ENCODE measurements at places on chromosomes 7 and 10.

DNA sequence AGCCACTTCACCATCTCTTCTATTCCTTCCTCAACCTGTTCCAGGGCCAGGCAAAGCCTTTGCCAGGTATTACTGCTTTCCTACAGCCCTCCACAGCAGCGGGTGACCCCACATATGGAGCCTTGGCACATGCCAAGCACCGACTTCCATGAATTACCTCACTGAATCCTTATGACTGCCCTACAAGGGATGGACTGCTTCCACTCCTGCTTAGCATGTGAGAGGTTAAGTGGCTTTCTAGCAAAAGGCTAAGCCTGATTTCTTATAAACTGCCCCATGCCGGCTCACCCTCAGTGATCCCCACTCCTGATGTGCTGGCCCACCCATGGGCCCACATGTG, 44.0 kb upstream of the PDLIM1 start:
- no peak for DNase-seq

DNA sequence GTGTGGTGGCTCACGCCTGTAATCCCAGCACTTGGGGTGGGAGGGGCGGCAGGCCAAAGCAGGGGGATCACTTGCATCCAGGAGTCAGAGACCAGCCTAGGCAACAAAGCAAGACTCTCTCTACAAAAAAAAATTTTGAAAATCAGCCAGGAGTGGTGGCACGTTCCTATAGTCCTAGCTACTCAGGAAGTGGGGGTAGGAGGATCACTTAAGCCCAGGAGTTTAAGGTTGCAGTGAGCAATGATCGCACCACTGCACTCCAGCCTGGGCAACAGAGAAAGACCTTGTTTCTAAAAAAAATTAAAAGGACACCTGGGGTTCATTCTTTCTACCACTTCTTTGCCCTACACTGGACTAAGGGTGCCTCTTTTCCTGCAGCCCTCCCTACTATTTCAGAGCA, 15.1 kb downstream of the WAPL start:
- DNase-seq = no peak

DNA sequence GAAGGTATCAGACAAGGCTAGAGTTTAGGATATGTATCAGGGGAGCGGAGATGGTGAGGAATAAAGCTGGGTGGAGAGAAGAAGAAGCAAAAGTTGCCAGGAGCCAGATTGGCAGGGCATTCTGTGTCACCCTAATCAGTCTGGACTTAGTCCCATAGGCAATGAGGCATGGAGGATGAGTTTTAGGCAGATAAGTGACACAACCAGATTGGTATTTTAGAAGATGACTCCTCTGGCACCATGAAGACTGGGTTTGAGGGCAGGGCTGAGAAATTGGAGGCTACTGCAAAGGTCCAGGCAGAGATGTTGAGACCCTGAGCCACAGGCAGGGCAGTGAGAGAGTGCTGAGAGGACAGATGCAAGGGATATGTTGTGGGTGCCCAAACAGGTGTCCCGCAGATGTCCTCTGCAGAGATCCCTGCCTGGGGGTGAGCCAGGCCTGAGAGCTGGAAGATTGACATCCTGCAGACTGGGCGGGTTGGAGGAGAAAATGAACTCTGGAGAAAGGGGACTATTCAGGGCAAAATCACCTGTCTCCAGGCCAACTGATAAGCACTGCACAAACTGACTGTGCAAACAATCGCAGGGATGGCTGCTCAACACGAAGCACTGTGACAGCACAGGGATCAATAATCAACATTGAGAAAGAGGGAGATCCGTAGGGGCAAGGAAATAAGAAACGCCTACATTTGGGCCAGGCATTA, 11.9 kb upstream of the HABP2 start:
- DNase-seq = no peak

DNA sequence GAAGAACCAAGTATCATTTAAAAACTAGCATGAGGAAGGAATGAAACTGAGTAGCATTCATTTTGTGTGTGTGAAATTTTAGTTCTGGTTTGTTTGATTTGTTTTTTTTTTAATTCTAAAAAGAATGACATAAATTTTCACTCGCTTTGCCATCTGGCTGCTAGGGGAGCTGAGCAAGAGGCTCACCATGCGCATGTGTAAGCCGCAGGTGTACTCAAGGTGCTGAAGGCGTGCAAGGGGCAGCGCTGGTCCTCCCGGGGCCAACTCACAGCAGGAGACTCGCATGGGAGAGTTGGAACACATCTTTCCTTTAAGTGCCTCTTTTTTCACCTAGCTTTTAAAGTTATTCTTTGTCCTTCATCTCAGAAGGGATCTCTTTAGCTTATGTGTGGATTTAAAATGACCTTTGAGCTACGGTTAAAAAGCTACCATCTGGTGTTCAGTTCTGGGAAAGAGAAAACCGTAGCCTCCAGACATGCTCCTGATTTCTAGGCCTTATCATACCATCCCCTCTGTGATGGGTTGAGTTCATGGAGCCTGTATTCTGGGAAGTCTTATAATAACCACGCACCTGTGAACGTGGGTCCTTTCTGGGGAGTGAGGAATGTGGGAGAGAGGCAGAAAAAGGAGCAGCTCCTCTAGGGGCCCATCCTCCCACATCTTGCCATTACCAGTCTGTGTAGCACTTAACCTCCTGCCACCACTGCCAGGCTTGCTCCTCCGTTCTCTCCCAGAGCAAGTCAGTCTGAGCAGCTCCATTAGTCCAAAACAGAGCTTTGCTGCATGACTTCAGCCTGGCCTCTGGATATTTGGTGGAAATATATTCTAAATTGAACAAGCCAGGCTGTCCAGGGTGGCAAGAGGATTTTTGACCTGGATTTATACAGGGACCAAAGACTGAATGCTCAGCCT, 61.9 kb downstream of the KLHDC10 start:
- no peak for DNase-seq

DNA sequence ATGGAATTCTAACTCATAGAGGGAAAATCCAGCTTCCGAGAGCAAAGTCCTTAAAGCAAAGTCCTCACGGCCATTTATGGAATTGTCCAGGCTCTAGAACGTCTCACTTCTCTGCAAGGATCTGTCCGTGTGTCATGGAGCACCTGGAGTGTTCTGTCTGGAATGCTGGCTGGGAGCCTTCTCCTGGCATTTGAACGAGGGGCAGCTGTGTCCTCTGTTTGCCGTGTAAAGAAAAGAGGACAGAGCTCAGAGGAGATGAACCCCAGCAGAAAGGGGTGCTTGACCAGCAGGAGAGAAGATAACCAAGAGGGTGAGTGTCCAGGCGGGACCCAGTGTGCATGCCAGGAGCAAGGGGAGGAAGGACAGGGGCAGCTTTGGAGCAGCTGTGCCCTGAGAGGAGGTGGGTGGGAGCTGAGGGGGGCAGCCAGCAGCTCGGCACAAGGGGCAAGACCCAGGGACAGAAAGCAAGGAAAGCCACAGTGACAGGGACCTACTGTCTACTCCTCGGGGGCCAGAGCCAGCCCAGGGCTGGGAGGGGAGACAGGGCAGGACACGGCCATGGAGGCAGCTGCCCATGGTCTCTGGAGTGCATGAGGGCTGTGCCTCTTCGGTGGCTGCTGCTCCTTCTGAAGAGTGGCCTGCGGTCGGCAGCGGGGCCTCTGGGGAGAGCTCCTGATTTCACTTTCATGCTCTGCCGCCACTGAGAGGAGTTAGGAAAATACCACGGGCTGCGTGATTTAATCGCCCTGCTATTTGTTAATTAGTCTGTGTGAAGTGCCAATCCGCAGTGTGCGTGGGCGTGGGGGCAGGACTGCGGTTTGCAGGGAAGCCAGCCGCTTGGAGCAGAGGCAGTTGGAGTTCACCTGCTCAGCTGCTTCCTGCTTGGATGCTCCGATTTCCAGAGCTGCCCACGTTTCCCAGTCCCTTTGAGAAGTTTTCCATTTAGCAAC, 149.3 kb upstream of the SHH start:
- DNase-seq = no peak

DNA sequence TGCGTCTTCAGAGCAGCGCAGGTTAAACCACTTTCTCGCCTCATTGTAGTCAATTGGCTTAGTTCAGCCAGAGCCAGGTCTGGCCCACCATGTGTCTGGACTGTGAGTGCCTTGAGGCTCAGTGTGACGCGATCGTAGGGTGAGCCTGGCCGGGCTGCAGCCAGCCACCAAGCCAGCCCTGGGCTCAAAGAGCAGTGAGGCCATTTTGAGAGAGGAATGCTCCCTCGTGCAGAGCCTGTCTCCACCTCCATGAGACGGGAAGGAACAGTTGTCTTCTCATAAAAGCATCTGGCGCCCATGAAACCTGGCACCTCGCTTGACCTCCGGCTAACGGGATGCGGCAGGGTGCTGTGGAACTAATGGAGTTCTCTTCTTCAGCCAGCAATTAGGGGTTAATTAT, 34.5 kb downstream of the LHPP start:
- no peak for DNase-seq

DNA sequence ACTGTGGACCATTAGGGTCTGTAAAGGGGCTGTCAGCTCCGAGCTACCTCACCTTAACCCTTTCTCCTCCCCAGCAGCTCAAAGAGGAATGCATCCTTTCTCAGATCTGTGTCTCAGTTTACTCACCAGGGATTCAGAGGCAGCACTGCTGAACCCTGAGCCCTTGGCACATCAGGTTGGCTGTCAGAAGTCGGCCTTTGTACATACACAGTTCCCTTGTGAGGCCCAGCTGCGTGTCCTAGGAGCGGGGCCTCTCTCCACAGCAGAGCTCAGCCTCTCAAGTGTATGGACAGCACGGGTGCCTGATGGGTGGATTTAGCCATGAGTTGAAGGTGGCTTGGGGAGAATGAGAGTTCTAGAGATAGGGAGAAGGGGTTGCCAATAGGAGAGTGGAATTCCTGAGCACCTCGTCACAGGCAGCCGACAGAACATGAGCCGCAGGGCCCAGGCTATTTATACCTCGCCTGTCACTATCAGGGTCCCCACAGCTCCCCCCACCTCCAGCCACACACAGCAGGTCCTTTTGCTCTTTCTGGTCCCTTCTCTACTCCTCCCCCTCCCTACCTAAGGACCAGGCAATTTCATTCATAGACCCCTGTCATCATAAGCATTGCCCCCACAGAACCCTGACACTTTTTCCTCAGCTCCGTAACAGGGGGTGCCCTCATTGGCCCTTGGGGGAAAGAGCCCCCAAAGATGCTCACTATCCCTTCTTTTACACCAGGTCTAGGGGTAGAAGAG, 2.1 kb upstream of the FLNC start:
- no peak for DNase-seq

DNA sequence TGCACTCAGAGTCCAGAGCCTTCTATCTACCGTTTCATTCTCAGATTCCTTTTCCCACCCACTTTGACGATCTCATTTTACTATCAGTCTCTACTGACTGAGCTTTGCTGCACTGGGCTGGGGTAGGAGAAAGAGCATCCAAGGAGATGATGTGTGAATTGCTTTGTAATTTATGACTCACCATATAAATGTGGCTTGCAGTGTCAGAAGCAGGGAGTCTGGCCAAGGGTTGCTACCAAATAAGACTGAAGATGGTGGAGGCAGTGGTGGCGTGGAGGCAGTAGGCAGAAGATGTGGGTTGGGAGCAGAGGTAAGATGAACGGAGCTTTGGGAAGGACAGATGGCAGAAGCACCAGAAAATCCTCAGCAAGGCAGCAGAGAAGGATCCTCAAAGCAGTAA, 73.3 kb upstream of the AGK start:
- no peak for DNase-seq

- no peak for DNase-seq
Measured at GRCh38 chr7:122766593-122766992, 63.9 kb upstream of the RNF148 start.

- DNase-seq = no peak
Measured at GRCh38 chr7:67764289-67764688, 767.7 kb downstream of the TYW1 start.

DNA sequence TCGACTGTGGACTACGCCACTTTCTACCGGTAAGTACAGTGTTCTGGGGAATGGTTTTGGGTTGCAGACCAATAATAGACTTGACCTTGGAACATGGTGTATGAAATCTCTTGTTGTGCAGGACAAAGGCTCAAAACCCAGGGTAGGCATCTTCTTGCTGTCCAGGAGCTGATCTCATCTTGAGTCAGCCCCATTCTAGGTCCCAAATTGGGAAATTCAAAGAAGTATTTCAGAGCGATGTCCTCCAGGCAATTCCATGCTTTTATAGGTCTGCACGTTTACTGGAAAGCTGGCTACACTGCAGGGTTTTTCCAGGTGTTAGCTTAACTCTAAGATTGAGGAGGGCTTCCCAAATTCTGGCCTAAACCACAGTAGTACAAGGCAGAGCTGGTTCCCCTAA, 180.7 kb downstream of the BMPER start:
- no peak for DNase-seq

GRCh38 chr7:26409661-26410547, 118.2 kb downstream of the SNX10 start:
- no peak for DNase-seq

DNA sequence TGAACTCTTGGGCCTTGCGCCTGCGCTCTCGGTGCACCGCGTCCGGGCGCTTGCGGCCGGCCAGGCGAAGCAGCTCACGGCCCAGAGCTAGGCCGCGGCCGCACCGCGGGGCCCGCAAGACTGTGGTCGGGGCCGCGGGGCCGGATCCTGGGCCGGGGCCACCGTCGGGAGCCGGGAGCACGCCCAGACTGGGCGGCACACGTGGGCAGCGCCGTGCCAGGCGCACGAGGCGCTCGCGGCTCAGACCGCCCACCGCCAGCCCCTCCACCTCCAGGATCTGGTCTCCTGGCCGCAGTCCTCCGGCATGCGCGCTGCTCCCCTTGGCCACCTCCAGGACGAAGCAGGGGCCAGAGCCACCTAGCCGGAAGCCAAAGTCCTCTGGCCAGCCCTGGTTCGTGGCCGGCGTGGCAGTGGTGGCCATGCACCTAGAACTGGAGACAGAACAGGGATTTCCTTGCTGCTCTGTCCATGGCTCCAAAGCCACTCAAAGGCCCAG, at the start of gene GRID2IP:
Gene GRID2IP (minus strand): TSS at position 446 of the 496 bp plus-strand sequence. CDS start 25 bp downstream, at position 421.
- no peak for DNase-seq

DNA sequence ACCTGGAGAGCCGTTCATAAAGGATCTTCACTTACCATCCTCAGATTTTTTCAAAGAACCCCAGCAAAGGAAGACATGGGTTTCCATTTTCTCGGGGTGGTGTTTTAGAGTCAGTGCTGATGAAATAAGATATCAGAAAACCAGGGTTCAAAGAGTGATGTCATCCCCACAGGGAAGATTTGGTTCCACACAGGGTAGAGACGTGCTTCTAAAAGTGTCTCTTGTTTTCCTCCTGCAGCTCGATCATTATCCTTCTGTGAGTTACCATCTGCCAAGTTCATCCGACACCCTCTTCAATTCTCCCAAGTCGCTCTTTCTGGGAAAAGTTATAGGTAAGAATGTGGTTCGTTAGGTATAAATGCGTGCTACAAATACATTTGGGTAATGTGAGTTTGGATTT, 323.8 kb upstream of the C7orf33 start:
- no peak for DNase-seq

All from stimulated activated CD4-positive, alpha-beta T cell treated with anti-CD3 and anti-CD28 coated beads, Interleukin-1b, Interleukin-23, amount 100 ng/mL, for 24 hours (primary cell).